ENCODE measurements at places on chromosomes 12 and 14.

- DNase-seq, result no peak
Observed at GRCh38 chr12:12357719-12358461, 1.0 kb downstream of the BORCS5 start.

DNA sequence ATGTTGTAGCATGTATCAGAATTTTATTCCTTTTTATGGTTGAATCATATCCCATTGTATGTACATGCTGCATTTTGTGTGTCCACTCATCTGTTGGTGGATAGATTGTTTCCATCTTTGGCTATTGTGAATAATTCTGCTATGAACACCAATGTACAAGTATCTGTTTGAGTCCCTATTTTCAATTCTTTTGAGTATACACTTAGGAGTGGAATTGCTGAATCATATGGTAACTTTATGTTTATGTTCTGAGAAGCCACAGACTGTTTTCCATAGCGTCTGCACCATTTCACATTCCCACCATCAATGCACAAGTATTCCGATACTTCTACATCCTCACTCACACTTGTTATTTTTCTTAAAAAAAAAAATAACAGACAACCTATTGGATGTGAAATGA lies 91.5 kb downstream of the ARF6 start:
- no peak for DNase-seq

GRCh38 chr12:22356231-22356630 lies 21.7 kb upstream of the ST8SIA1 start:
- DNase-seq, result no peak

- no peak for DNase-seq
Observed at GRCh38 chr12:64747695-64748094, 11.5 kb downstream of the GNS start.

GRCh38 chr12:69003991-69004390 lies 71.0 kb upstream of the CPM start:
- DNase-seq, result no peak

GRCh38 chr12:75602106-75602505 lies 90.7 kb upstream of the KRR1 start:
- no peak for DNase-seq

DNA sequence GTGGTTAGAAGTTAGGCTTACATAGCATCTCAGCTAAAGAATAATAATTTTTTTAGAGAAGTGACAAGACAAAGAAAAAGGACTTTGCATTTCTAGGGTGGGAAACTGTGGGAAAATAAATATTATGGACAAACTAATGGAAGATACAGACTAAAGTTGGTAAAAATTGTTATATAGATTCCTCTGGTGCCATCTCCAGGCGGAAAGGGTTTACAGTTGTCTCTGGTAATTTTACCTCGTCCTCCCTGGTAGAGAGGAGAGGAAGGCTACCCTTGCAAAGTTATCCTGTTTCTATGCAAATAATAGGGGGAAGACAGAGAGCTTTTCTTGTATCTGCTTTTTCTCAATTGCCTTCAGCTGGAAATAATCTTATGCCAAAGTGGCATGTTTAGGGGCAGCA lies 5.2 kb downstream of the OR11G2 start:
- no peak for DNase-seq

DNA sequence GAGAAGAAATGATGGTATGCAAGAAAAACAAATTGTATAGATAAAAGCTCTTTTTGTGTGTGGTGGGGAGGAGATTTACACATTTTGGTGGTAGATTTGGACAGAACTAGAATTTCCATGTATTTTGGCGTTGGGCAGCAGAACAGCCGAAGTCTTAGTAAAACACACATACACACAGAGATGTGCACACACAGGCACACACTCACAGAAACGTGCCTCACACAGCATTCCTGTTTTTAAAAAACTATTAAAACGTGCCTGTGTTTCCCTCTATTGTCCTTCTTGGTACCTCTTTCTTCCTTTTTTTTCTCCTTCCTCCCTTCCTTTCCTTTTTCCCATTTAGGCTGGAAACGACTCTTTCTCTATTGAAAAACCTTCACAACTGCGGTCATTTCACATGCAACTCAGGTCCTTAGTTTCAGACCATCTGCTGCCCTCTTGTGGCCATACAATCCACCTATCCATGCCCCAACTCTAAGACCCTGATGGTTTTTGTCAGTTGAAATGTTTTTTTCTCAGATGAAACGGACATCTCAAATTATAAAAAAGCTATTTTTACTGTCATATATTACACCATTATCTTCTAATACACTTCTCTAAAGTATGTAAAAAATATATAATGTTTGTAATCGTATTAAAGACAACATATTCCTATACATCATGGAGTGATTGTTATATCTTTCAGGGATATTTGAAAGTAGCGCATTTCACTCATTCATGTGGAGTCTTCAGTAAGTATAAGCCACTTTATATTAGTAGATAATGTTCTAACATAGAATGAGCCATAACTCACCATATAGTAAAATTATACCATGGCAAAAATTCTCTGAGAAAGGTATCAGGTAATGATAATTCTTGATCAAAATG lies 386.7 kb upstream of the NOVA1 start:
- no peak for DNase-seq

GRCh38 chr14:52267501-52268278 lies at the start of gene PTGDR:
Gene PTGDR (plus strand): TSS chr14:52267698. CDS start chr14:52267815, 117 bp downstream.
- DNase-seq, result no peak

DNA sequence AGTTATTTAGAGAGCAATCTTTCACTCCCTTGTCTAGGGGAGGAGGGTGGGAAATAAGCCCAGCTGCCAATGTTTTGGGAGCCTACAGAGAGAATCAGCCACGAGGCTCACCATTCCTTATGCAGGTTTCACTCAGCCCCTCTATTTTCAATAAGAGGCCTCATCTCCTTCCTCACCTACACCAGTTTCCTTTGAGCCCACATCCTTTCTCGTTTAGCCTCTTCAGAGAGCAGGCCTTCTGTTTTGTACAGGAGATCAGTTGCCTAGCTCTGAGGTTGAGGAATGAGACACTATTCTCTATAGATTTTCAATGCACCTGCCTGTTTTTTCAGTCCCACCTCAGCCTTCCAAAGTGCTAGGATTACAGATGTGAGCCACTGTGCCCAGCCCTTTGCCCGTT lies 17.9 kb downstream of the SNAPC1 start:
- DNase-seq, result no peak

DNA sequence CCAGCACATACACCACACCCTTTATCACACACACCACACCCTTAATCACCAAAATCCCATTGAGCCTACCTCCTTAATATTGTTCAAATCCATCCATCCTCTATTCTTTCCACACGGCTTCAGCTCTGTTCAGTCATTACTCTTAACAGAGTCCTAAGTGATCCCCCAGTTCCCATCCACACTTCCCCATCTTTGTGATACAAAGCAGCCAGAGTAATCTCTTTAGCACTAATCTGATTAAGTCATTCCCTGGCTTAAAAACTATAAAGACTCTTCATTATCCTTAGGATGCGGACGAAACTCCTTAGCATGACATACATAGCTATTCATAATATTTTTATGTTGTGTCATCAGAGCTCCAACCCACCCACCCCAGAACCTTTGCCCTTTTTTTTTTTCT lies 14.7 kb upstream of the MFAP5 start:
- no peak for DNase-seq

DNA sequence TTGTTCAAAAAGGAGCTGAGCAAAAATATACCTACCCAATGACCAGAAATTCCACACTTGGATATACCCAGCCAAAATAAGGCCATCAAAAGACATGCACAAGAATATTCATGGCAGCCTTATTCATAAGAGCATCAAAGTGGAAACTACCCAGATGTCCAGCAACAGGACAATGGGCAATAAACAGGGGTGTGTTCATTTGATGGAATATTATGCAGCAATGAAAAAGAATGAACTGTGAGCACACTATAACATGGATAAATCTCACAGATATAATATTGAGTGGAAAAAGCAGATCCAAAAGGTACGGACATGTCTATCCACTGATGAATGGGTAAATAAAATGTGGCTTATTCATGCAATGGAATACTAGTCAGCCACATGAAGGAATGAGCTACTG lies 209.2 kb upstream of the LHX5 start:
- no peak for DNase-seq
